ENCODE measurements at places on chromosomes 2 and 18.

GRCh38 chr2:15238028-15238427, 323.1 kb downstream of the NBAS start:
- DNase-seq, result no peak

DNA sequence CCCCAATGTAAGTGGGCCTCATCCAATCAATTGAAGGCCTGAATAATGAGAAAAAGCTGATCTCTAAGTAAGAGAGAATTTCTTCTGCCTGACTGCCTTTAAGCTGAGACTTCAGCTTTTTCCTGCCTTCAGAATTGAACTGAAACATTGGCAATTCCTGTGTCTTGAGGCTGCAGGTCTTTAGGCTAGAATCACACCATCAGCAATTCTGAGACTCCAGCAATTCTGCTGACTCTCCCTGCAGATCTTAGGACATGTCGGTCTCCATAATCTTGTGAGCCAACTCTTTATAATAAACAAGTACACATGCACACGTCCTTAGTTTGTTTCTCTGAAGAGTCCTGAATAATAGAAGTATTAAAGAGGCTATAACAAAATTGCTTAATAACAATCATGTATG, 209.1 kb downstream of the FSIP2 start:
- no peak for DNase-seq

DNA sequence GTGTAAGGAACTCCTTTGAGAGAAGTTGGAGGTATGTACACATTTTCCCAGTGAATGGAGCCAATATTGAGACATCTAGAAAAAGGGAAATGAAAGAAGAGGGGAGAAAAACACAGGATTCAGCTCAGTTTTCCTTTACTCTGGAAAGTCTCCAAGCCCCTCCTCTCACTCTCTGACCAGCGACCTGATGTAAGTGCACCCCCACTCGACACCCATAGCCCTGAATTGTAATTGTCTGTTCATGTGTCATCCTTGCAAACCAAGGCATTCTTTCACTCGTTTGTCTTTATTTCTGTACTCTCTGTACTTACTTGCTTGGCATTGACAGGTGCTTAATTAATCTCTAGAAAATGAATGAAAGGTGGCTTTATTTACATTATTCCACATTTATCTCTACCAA, 55.7 kb upstream of the CTAGE1 start:
- DNase-seq, result no peak

- no peak for DNase-seq
Measured at GRCh38 chr2:54560146-54560881, 104.2 kb downstream of the SPTBN1 start.

DNA sequence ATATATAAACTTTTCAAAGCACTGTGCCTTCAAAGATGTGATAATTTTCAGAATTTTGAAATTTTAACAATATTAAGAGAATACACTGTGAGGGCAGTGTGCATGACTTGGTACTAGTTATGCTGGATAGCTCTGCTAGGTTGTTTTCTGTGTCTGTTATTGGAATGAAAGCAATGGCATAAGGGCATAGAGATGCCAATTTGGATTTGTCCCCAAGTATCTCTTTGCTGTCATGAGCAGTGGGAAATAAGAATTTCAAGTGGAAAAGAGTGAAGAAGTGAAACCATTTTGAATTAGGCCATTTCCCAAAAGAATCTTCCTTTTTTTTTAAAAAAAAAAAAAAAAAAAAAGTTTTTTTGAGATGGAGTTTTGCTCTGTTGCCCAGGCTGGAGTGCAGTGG, 76.8 kb downstream of the SLC39A10 start:
- DNase-seq, result no peak

GRCh38 chr2:119366161-119366648, 429 bp downstream of the C2orf76 start:
- no peak for DNase-seq

DNA sequence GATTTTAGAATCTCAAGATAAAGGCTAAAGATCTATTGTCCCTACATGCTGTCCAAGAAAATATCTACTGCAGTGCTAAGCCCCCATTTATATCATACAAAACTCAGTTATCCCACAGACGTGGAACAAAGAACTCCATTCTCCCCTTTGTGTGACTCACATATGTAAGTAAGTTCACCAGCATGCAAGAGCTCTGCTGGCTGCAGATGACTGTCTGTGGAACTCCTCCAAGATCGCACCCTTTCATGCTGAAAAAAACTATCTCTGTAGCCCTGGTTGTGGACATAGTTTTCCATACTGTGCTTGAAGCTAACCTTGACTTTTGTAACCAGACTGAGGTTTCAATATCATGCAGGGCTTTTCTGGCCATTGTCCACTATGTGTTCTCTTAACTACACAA, 207.1 kb downstream of the ZNF521 start:
- no peak for DNase-seq

- DNase-seq, result no peak
Measured at GRCh38 chr2:112811841-112812306, 24.7 kb downstream of the IL1B start.

DNA sequence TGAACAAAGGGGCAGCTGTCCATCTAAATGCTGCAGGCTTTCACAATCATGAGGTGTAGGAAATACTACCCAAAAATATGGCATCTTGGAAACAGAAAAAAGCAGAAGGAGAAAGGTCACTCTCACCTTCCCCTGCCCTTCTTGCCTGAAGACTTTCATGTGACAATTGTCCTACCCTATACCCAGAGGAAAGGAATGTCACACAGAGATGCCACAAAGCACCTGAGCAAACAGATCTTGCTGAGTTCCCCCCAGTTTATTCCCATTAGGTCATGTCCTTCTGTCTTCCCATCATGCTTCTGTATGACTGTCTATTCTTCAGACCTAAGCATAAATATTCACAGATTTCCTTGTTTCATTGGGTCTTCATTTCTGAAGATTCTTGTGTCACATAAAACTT, 116.6 kb upstream of the MSH6 start:
- DNase-seq, result no peak

GRCh38 chr2:159185401-159186130, 100.9 kb downstream of the WDSUB1 start:
- peak; percentile 43 for DNase-seq

- no peak for DNase-seq
Measured at GRCh38 chr2:157699806-157700205, 71.1 kb upstream of the ACVR1C start.

GRCh38 chr2:39181297-39181696, 60.4 kb upstream of the SOS1 start:
- DNase-seq, result no peak
